Activated CD4-positive, alpha-beta T cell treated with anti-CD3 and anti-CD28 coated beads for 36 hours (primary cell): ENCODE measurements at places on chromosomes 13 and 19. TPM values are rescaled to one million over a fixed set of nuclear protein-coding genes. Genes with fewer than 3 reads are reported as not detected.

DNA sequence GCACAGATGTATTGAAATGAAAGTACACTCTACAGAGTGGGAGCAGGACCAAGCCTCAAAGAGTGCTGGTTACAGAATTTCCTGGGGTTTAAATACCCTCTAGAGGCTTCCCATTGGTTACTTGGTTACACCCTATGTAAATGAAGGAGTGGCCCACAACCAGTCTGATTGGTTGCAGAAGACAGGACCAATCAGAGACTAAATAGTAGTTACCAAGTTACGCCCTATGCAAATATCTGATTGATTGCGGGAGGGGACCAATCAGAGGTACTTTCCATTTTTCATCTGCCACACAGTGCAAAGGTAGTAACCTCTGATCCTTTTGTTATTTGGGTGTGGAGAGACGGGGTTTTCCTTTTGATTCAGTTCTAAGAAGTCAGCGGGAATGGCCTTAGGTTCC is 5.5 kb upstream of the ZFP82 start:
- no peak for DNase-seq
- H3K4me1 ChIP-seq, result peaks cover 4% of the 10 kb centered on the region
- no peak overlapping the region for H3K4me3 ChIP-seq
- no peak overlapping the region for H3K27ac ChIP-seq

GRCh38 chr13:111342721-111343120 is 22.3 kb downstream of the TEX29 start:
- no peaks in the 10 kb centered on the region for H3K27me3 ChIP-seq
- no peak overlapping the region for H3K27ac ChIP-seq
- no peaks in the 10 kb centered on the region for H3K36me3 ChIP-seq
- DNase-seq, result no peak
- no peak overlapping the region for H3K4me3 ChIP-seq
- no peaks in the 10 kb centered on the region for H3K4me1 ChIP-seq

- H3K36me3 ChIP-seq, result peaks cover 25% of the 10 kb centered on the region
- peak within 1 kb of the TSS; percentile 88 for H3K4me3 ChIP-seq
- peak; percentile 99 for DNase-seq
- no peaks in the 10 kb centered on the region for H3K27me3 ChIP-seq
These were observed at the start of gene POLR2E for GRCh38 chr19:1094978-1095701. Gene POLR2E (minus strand): TSS chr19:1095375. CDS start chr19:1095315, 60 bp downstream.

DNA sequence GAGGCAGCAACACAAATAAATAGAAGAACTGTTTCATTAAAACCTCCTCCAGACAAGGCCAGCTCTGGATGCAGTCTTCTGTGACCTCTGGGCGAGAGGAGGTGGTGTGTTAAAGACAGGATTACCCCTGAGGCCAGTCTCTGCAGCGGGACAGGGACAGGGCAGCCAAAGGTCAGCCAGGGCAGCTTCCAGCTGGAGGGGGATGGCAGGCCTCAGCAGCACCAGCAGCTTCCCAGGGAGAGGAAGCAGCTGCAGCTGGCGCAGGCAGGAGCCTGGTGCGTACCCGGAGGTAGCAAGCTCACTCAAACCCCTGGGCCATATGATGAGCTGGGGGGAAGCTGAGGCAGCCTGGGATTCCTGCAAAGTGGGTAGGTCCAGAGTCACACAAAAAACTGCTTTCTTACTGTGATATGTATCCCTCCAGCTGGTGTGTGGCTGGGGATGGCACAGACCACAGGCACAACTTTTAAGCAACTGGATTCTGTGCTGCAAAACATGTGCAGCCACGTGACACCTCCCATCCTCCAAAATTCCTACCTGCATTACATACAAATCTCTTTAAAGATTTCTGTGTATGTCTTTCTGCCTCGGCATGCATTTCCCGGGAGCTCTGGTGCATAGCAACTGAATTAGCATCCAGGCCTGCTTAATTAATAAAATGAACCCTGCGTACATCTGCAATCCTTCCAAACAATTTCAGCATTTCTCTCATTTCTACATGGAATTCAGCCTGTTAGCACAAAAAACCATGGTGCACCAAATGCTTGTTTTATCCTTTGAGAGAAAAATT is 238.3 kb upstream of the MAB21L1 start:
- H3K36me3 ChIP-seq, result no peaks in the 10 kb centered on the region
- no peak for DNase-seq
- H3K27ac ChIP-seq, result no peak overlapping the region
- no peak overlapping the region for H3K4me3 ChIP-seq
- no peaks in the 10 kb centered on the region for H3K4me1 ChIP-seq

DNA sequence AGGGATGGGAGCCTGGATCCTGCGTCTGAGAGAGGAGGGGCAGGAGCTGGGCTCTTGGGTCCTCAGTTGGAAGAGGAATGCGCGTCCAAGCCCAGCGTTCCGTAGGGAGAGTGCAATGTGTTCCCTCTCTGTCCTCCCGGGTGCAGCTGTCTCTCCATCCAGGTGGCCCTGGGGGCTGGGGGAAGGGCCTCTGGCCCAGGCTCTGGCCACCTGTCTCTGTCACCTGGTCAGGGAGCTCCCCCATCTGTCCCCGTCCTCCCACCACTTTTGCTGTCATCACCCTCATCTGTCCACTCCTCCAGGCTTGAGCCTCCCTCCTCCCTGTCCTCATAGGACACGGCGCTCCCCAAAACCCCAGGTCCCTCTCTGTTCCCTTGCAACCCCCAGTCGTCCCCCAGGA is 3.7 kb upstream of the SBK2 start:
- H3K27me3 ChIP-seq, result peaks cover 7% of the 10 kb centered on the region
- no peak overlapping the region for H3K4me3 ChIP-seq

- DNase-seq, result no peak
- H3K27me3 ChIP-seq, result no peaks in the 10 kb centered on the region
These were observed 172.4 kb downstream of the KDM4B start for GRCh38 chr19:5141129-5141849.

- no peak for DNase-seq
- H3K4me3 ChIP-seq, result no peak overlapping the region
- H3K4me1 ChIP-seq, result peaks cover under 1% of the 10 kb centered on the region
- peaks cover 29% of the 10 kb centered on the region for H3K27me3 ChIP-seq
- no peaks in the 10 kb centered on the region for H3K36me3 ChIP-seq
- no peak overlapping the region for H3K27ac ChIP-seq
These were observed 6.1 kb downstream of the FLT3 start for GRCh38 chr13:28094306-28094705.

DNA sequence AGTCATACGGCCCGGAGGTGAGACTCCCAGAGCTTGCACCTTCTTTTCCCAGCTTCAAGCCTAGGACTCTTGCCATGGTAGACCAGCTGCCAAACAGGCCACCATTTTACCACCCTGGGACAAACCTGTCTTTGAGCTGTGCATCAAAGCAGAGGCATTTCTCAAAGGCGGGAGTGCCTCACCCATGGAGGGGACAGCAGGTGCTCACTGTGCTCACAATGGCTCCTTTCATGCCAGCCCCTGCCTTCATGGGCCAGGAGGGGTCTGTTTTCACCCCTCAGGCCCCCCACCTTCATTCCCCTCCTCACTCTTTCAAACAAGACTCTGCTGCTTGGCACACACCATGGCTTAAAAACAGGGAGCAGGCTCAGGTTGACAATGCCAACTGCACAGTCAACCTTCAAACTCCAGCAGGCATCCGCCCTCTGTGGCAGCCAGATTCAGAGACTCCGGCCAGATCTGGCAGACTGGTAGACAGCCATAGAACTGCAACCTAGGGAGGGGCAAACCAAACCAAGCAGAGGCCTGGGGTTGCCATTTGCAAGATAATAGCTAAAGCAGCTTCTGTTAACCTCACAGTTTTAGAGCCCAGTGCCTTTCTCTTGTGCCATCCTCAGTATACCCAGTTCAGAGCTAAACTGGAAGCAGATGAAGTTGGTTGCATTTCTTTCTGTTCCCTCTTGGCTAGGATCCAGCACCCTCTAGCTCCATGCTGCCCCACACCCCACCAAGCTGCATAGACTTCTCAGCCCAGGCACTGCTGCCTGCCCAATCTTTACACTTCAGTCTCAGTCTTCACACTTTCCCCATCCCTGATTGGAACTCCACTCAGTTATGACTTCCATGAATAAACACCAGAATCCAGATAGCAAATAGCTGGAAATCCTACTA is 93.9 kb upstream of the SPATA13 start:
- H3K4me3 ChIP-seq, result no peak overlapping the region
- H3K27me3 ChIP-seq, result no peaks in the 10 kb centered on the region
- H3K4me1 ChIP-seq, result peaks cover 12% of the 10 kb centered on the region
- H3K36me3 ChIP-seq, result no peaks in the 10 kb centered on the region

DNA sequence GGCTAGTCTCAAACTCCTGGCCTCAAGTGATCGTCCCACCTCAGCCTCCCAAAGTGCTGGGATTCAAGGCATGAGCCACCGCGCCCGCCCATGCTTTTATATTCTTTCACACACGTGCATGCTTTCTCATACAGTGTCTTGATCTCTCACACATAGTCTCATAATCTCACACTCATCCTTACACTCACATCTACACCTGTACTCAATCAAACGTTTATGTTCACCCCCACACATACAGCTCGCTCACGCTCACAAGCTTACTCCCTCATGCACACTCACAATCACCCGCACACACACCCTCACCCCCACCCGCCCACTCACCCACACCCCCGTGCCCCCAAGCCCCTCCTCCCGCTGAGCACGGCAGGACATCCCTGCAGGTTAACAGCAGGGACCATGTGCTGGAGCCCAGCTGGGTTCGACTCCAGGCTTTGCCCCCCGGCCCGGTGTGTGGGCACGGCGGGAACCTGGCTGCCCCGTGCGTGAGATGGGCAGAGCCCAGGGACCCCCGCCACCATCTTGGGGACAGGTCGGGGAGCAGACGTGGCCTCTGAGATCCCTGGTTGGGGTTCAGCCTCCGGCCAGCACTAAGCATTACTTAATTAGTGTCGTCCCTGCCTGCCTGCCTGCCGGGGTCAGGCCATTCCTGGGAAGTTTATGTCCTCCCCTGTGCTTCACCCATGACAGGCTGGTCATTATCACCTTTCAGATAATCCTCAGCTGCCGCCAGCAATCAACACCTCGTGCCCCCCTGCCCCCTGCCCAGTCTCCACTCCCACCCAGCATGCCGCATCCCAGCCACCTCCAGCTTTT is 11.4 kb downstream of the SBK2 start:
- H3K27ac ChIP-seq, result no peak overlapping the region
- H3K4me3 ChIP-seq, result no peak overlapping the region
- H3K27me3 ChIP-seq, result no peaks in the 10 kb centered on the region
- H3K4me1 ChIP-seq, result no peaks in the 10 kb centered on the region
- H3K36me3 ChIP-seq, result no peaks in the 10 kb centered on the region

- no peak overlapping the region for H3K27ac ChIP-seq
- H3K36me3 ChIP-seq, result no peaks in the 10 kb centered on the region
- H3K27me3 ChIP-seq, result peaks cover 22% of the 10 kb centered on the region
- H3K4me3 ChIP-seq, result no peak overlapping the region
- DNase-seq, result no peak
These were observed 7.8 kb downstream of the GAS6 start for GRCh38 chr13:113855931-113856715.

DNA sequence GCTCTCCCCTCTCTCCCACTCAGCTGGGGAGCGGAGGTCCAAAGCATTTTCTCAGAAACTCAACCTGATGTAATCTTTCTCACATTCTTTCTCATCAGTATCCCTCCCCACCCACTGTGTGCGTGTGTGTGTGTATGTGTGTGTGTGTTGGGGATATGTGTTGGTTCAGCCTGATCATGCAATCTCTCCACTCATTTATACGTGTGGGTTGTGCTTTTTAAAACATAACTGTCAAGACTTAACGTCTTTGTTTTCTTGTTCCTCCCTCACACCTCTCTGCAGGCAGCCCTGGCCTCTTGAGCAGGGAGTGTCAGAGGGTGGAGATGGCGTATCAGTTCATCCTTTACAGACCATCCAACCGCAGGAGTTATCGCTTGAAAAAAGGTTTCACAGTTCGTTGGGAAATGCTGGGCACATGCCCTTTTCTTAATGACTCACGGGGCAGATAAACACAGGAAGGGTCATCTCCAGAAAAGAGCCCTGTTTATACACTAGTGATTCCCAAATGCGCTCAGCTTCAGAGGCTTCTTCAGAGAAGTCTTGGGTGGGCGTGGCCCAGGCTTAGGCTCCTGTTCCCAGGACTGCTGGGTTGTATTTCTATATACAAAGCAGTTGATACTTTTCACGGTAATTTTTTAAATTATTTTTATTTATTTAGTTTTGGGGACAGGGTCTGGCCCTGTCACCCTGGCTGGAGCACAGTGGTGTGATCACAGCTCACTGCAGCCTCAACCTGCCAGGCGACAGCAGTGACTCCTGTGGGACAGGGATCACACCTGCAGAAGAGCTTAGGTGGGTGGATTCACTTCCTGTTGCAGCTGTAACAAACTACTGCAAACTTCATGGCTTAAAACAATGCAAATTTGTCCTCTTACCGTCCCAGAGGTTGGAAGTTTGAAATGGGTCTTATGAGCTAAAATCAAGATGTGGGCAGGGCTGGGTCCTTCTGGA is 60.3 kb downstream of the CCDC70 start:
- no peak for DNase-seq
- peaks cover 16% of the 10 kb centered on the region for H3K4me1 ChIP-seq
- peaks cover 2% of the 10 kb centered on the region for H3K27me3 ChIP-seq
- no peaks in the 10 kb centered on the region for H3K36me3 ChIP-seq
- H3K27ac ChIP-seq, result no peak overlapping the region

- peak overlapping the region; percentile 82 for H3K27ac ChIP-seq
- no peak for DNase-seq
- peaks cover 2% of the 10 kb centered on the region for H3K36me3 ChIP-seq
- H3K27me3 ChIP-seq, result no peaks in the 10 kb centered on the region
These were observed 22.9 kb upstream of the SLC35E1 start for GRCh38 chr19:16595097-16595496.

DNA sequence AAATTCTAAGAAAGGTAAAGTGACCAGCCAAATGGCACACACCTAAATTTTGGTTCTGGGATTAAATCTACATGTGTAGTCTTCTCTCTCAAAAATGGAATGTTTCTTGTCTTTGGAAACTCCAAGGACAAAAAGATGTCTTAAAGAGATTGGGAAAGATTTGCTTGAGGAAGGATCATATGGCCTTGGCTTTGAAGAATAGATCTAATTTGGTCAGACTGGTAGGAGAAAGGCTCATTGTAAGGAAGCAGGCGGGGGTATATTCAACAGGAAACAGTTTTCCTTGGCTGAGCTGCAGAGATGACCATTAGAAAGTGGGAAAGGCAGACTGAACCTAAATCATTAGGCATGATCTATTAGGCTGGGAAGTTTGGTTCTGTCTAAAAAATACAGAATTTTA is 365.3 kb downstream of the DCT start:
- H3K27me3 ChIP-seq, result peaks cover 4% of the 10 kb centered on the region
- H3K4me1 ChIP-seq, result no peaks in the 10 kb centered on the region
- H3K27ac ChIP-seq, result no peak overlapping the region
- no peak overlapping the region for H3K4me3 ChIP-seq

- H3K4me3 ChIP-seq, result no peak overlapping the region
- H3K27ac ChIP-seq, result no peak overlapping the region
- no peak for DNase-seq
- no peaks in the 10 kb centered on the region for H3K27me3 ChIP-seq
- no peaks in the 10 kb centered on the region for H3K4me1 ChIP-seq
These were observed 176.8 kb downstream of the OXGR1 start for GRCh38 chr13:96817336-96817941.

Gene NCCRP1
- total RNA-seq, result not detected

Gene TMC4
- total RNA-seq, result 0.55 TPM

Gene OR4F17
- total RNA-seq, result not detected
